ENCODE measurements at places on chromosomes 3 and 15.

DNA sequence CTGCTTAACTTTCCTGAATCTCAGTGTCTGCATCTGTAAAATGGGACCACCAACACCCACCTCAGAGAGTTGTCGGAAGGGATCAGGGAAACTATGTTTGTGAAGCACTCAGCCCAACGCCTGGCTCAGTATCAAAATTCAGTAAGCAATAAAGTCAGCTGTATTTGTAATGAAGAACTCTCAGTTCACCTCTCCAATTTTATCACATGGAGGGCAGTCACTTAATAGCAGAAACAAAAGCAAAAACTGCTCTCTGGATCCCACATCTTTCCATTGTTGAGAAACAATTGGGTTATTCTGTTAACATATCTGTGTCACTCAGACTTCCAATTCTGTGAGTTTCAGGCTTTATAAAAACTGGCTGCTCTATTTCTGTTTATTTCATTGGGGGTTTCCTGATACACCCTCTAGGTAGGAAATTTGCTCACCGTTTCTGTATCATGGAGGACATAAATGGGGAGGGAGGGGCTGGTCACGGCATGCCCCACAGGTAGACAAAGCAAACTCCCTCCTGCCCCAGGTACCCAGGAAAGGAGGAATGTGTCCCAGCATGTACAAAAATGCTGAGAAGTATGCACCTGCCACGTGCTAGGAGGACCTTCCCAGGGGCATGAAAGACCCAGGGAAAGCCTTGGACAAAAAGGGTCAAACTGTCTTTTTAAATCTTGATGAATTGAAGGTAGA is 81.4 kb upstream of the LMOD3 start:
- no peak for DNase-seq

DNA sequence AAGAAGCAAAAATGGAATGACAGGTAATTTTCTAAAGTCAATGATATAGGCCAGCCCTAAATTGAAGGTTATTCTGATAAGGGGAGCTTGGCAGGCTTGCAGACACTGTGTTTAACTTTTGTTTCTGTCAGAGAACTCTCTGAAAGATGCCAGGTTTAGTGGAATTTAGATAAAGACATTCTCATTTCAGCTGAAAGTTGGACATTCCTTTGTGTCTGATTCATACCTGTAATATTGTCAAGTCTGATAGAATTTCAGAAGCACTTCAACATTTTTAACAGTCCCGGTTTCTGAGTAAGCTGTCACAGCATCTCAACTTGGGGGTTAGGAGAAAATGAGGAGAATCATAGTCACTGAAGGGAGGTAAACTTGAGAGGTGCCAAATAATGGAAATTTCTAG is 84.0 kb downstream of the DIPK2A start:
- DNase-seq = no peak

DNA sequence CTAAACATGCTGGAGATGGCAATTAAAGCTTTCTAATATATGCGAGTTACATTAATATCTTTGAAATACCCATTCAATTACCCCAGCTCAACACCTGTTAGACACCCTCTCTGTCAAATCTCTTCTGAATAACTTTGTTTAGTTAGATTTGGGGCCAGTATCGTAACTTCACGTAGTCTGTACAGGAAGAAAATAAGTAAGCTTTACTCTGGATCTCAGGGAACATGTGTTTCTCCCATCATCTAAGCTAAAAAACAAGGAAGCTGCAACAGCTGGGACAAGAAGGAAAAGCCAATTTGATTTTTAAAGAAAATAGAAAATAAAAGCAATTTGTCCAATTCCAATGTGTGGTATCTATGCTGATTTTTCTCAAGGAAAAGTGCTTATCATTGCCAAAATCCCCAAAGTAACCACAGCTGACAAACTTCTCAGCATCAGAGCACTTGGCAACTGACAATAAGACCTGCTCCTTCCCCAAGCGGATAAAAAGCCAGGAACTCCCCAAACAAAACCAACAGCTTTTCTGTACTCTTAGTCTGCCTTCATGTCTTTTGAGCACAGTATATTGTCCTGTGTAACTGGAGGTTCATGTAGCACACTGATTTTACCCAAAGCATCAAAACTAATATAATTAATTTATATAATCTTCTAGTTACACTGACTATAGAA is 279.1 kb downstream of the ZBTB20 start:
- DNase-seq = no peak

GRCh38 chr3:66592927-66593625 is 92.3 kb upstream of the LRIG1 start:
- no peak for DNase-seq

- DNase-seq = peak; percentile 21
These were observed 3.9 kb downstream of the TMIE start for GRCh38 chr3:46705022-46705530.

- no peak for DNase-seq
These were observed 59.9 kb downstream of the HACD2 start for GRCh38 chr3:123524981-123525380.

Data from NCI-H1930 (cell line).